ENCODE measurements at places on chromosomes 4 and X.

GRCh38 chr4:140720387-140721304 is 35.5 kb downstream of the TBC1D9 start:
- DNase-seq: no peak

DNA sequence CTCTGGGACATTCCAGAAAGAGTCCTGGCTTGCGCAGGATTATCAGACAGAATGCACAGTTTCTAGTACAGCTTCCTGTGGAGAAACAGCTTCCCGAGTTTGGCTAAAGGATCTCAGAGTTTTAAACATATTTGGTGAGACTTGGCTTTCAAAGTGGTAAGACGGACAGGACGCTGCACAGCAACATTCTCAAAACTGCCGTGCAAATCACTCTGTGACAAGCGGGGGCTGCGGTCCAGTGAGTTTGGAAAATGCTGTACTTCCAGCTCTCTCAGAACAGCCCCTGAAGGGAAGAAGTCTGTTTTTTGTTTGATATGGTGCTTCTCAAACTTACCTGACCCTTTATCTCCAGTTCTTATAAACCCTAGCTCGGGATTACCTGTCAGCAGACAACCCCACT is 18.1 kb downstream of the LGI2 start:
- DNase-seq: no peak

DNA sequence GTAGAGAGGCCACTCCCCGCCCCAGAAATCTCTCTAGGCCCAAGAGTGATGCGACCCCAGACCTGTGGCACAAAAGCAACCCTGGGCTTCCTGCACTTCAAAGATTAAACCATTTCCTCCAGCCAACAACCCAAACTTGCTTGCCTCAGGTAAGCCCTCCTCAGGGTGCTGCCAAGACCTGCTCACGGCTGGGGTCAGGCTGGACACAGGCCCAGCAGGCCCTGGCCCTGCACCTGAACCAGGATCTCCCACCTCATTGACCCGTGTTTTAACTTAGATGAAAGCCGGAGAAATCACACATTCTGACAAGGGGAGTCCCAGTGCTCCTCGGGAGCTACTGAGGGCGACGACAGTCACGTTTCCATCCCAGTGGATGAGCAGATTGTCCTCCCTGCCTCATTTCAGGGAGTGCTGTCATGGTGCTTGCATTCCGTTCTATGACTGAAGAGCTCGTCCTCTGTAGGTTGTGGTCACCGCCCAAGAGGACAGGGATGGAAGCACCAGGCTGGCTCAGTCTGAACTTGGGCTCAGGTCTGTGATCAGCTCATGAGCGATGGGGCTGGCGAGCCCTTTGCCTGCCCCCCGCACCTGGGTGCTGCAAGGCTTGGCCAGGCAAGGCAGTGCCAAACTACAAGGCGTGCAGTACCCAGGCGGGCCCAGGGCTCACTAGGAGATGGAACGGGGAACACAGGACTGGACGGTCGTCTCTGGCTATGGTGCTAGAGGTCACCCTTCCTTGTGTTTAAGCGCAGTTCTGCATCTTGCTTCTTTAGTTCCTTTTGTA is 25.9 kb downstream of the WDR1 start:
- no peak for DNase-seq

- no peak for DNase-seq
These were observed 16.8 kb downstream of the CNOT6L start for GRCh38 chr4:77802402-77802801.

DNA sequence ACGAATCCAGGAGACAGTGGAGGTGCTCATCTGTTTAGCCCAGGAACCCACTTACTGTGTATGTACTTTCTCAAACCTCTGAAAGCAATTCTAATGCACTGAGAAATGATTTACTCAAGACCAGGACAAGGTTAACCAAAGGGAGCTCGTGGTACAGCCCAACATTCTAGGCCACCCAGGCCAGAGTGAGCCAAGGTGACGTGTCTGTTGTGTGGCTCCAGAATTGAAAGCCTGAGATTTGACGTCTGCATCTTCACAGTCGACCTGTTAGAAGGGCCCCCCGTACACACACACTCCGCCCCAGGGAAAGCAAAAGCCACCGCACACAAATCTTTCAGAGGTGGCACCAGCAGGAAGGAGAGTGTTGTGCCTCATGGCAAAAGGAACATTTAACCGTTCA is 2.3 kb downstream of the MAP3K15 start:
- DNase-seq: no peak
